Upper lobe of left lung (tissue), 6 donors: ENCODE measurements at places on chromosomes 7 and 10. TPM values are rescaled to one million over a fixed set of nuclear protein-coding genes. Genes with fewer than 3 reads are reported as not detected.

The LRRN3 gene
- total RNA-seq = 5.4 TPM

The OR6B1 gene
- total RNA-seq = not detected

The ENO4 gene
- 1.1 TPM for total RNA-seq

GRCh38 chr7:77482015-77482414, 55.1 kb upstream of the PTPN12 start:
- no peak overlapping the region for H3K27ac ChIP-seq
- no peak overlapping the region for H3K4me3 ChIP-seq
- DNase-seq = peak; percentile 78
- H3K27me3 ChIP-seq = no peaks in the 10 kb centered on the region
- H3K4me1 ChIP-seq = peaks cover 9% of the 10 kb centered on the region

DNA sequence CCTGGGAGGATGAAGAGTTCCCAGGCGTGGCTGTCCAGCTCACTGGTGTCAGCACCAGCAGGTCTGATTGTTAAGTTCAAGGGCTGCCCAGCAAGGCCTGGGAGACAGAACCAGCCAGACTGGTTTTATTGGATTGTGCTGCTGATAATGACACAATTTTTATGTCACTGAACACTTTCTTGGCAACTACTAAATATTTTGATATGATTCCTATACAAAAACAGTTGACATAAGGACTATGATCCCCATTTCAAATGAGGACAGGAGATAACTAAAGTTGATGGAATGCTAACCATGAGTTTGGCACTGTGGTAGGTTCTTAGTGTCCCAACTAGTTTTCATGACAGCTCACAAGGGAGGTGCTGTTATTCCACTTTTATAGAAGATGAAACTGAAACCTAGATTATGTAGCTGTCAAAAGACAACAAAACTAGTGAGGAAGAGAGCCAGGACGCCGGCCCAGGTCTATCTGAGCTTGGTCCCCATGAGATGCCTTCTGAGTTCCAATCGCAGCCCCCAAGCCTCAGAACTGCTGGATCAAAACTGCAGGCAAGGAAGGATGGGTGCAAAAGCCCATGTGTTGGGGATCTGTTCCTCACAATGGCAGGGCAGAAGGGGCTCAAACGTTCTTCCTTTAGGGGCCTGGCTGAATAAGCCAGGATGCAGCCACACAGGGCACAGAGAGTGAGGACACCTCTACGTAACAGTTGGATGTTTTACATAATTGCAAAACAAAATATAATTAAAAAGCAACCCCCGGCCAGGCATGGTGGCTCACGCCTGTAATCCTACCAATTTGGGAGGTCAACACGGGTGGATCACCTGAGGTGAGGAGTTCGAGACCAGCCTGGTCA, 52.8 kb downstream of the COBL start:
- H3K27ac ChIP-seq = peak overlapping the region; percentile 53
- H3K36me3 ChIP-seq = no peaks in the 10 kb centered on the region
- H3K27me3 ChIP-seq = no peaks in the 10 kb centered on the region
- DNase-seq = peak; percentile 81

DNA sequence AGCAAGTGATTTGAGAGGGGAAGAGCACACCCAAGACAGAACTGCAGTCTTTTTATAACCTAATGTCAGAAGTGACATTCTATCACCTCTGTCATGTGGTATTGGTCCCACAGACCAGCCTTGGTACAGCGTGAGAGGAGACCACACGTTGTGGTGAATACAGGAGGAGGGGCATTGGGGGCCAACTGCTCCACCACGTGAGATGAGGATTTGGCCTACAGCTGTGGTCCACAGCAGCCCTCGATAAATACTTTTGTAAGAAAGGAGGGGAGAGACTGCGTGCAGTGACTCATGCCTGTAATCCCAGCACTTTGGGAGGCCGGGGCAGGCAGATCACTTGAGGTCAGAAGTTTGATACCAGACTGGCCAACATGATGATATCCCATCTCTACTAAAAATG, 243.1 kb downstream of the FGFR2 start:
- no peaks in the 10 kb centered on the region for H3K4me1 ChIP-seq
- DNase-seq = no peak

- no peaks in the 10 kb centered on the region for H3K4me1 ChIP-seq
- H3K36me3 ChIP-seq = no peaks in the 10 kb centered on the region
- H3K27me3 ChIP-seq = no peaks in the 10 kb centered on the region
- H3K4me3 ChIP-seq = no peak overlapping the region
- DNase-seq = no peak
These were observed 442.0 kb downstream of the MDFIC start for GRCh38 chr7:115363916-115364315.

- peaks cover 18% of the 10 kb centered on the region for H3K4me1 ChIP-seq
- H3K4me3 ChIP-seq = no peak overlapping the region
- H3K27ac ChIP-seq = no peak overlapping the region
- no peaks in the 10 kb centered on the region for H3K36me3 ChIP-seq
- H3K27me3 ChIP-seq = no peaks in the 10 kb centered on the region
These were observed 325.6 kb downstream of the PLXNA4 start for GRCh38 chr7:132250480-132251326.

GRCh38 chr10:106917452-106918055, 247.0 kb downstream of the SORCS1 start:
- H3K4me1 ChIP-seq = no peaks in the 10 kb centered on the region
- H3K27me3 ChIP-seq = no peaks in the 10 kb centered on the region
- no peaks in the 10 kb centered on the region for H3K36me3 ChIP-seq
- no peak for DNase-seq
